Mesothelial cell of epicardium (in vitro differentiated cells): ENCODE measurements at places on chromosomes 1 and 21. TPM values are rescaled to one million over a fixed set of nuclear protein-coding genes. Genes with fewer than 3 reads are reported as not detected.

- DNase-seq: no peak
Observed at GRCh38 chr1:62355095-62355494, 35.9 kb upstream of the KANK4 start.

DNA sequence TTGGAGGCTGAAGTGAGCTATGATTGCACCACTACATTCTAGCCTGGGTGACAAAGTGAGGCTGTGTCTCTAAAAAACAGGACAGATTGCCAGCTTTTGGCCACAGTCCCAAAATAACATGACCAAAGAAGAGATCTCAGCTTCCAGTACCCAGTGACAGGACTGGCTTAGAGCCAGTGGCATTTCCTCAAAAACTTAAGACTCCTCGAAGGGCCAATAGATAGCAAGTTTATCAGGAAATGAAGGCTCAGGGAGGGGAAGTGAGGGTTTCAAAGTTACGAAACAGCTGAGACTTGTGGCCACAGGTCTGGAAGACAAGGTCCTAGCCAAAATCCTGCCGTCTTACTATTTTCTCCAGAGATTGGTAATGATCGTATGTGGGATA is 6.3 kb upstream of the TMEM39B start:
- DNase-seq: no peak

GRCh38 chr1:65844296-65844695 is 51.6 kb downstream of the PDE4B start:
- no peak for DNase-seq

DNA sequence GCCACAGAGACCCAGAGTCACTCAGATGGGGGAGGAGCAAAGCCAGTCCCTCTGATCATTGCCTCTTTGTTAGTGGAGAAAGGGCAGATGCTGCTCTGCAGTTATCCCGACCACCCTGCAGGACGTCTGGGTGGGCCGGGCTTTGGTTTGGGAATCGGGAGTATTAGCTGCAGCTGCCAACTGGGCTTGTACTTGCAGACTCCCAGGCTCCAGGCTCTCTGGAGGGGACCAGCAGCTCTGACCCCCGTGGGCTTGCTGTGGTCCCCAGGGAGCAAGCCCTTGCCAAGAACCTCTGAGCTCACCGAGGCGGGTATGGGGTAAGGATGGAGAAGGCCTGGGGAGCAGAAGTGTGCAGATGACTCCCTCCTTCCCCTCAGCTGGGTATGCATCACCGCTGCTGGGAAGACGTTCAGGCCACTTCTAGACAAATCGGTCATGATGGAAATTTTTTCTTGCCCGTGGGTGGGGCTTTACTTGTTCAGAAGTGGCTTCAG is 21.6 kb downstream of the MAPKAPK2 start:
- DNase-seq: no peak

DNA sequence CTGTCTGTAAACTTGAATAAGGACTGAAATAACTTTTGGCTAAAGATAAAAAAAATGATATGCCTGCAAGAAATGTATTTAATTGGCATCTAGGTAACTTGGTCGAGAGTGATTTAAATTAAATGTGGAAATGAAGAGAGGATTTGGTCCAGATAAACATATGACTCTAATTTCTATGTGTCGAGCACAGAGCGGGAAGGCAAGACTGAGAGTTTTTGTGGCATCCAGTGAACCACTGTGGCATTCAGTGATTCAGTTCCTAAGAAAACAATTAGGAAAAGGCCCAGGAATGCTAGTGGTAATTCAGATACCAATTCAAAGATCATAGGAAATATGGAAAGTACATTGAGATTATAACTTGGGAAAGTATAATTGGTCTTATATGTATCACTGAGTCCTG is 39.6 kb downstream of the PDE4B start:
- no peak for DNase-seq

Gene C2CD2
- 29.7 to 31.6 TPM (median 31.1 TPM) in 3 replicates for total RNA-seq

- peak; percentile 63 for DNase-seq
Observed at GRCh38 chr1:227728059-227728891, 6.8 kb downstream of the JMJD4 start.

DNA sequence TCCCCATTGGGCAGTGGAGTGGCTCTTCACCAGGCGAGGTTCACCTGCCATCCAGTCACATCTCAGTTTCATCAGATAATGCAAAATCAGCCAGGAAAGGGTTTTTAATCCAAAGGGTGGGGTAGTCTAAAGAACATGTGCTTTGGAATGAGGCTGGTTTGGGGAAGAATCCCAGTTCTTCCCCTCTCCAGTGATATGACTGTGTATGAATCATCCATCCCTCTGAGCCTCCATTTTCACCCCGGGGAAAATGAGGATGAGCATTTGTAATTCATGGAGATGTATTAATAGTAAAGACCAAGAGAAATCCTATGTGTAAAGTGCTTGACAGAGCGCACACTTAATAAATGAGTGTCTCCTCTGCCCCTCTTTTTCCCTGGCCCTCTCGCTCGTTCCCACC is 215.1 kb upstream of the FGGY start:
- DNase-seq: no peak

Gene NTMT2
- 0.23 TPM in 1 of 3 replicates, not detected in the others for total RNA-seq

Gene BRDT
- total RNA-seq: not detected in 3 replicates

DNA sequence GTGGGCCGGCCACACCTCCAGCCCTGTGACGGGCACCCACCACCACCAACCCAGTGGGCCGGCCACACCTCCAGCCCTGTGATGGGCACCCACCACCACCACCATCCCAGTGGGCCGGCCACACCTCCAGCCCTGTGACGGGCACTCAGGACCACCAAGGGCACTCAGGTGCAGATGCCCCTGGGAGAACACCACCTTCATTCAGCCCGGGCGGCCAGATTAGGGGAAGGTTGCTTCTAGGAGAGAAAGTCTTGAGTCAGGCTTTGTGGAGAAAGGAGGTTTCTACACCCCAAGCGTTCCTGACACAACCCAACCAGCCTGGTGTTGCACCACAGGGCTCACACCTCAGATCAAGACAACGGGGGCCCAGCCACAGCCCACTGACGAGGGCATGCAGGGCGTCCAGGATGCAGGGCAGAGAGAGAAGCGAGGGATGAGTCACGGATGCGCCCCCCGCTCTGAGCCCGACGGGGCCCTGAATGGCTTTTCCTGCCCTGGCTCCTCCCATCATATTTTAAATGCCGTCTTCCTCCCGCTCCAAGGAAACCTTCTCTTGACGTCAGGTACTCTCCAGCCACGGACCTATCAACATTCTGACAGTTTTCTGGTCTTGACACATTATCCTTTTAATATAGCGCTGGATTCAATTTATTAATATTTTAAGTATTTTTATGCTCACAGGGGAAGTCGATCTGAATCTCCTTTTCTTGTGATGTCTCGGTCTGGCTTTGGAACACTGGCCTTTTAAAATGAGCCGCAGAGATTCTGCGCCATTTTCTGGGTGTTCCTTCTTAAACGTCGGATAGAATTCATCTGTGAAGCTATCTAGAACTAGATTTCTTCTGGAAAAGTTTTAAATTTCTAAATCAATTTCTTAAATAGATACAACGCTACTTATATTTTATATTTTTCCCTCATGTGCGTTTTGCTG is 631 bp upstream of the SPATC1L start:
- DNase-seq: peak; percentile 70

DNA sequence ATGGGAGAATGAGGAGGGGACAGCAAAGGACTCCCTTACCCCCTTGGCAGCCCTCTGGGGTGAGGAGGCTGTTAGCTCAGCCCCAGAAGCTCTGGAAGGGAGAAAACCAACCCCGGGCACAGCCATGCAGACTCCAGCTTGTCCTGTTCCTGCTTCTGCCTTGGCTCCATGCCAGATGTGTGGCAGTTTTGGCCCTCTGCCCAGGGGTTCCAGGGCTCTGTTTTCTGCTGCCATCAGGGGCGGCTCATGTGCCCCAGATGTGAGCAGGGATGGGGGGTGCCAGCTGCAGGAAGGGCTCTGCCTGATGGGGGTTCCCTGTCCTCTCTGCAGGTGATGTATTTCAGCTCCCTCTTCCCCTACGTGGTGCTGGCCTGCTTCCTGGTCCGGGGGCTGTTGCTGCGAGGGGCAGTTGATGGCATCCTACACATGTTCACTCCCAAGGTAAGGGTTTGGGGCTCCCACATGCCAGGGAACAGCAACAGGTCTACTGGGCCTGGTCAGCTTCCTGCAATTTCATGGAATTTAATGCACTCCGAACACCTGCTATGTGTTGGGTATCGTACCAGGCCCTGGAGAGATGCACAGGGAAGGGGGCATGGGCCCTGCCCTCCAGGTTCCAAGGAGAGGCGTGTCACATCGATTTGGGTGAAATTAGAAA is 26.1 kb downstream of the SLC6A17 start:
- DNase-seq: peak; percentile 80

DNA sequence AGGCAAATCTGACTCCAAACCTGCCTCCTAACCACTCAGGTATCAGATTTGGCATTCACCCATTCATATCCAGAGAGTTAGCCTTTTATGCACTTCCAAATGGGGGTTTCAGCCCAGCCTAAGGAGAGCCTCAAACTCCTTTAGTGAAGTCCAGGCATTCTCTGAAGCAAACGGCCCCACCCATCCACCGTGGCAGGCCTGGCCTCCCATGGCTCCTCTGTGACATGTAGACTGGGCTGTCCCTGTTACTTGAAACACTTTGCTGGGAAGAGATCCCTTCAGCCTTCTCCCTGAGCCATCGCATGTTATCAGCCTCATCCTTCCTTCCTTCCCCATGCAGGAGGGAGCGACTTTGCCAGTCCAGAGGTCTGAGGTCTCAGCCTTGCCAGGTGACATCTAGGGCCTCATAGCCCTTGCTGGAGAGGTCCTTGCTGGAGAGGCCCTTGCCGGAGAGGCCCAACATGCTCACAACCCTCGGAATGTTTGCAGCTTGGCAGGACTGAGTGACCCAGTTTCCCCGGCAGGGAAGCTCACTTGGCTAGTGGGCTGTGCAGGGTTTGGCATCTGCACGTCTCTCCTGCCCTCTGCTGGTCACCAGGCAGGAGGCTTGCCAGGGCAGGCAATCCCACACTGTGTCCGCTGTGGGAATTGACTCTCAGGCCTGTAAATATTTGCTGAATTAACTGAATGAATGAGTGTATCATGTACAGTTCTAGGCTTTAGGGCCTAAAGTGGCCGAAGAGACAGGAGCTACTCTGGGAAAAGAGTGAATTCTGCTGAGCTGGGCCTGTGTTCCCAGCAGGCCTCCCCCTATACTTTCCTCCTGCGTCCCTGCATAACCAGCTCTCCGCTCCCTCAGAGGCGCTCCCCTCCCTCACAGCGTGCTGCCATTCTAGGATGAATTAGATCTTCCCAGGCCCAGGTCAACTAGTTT is 26.7 kb upstream of the RBM15 start:
- DNase-seq: peak; percentile 82

GRCh38 chr1:208149776-208150514 is 94.2 kb downstream of the PLXNA2 start:
- DNase-seq: no peak

Gene CTNNBIP1
- total RNA-seq: 49.7 to 52.6 TPM (median 51.5 TPM) in 3 replicates
